ENCODE measurements at places on chromosomes 4 and X.

GRCh38 chrX:11970578-11971359, 167.5 kb upstream of the FRMPD4 start:
- DNase-seq, result no peak

- peak; percentile 65 for DNase-seq
Measured at GRCh38 chrX:79366556-79366872, 620 bp downstream of the ITM2A start.

- DNase-seq, result no peak
Measured at GRCh38 chrX:107025545-107025944, 25.5 kb upstream of the MORC4 start.

- DNase-seq, result no peak
Measured at GRCh38 chrX:10077425-10078188, 79.2 kb upstream of the CLCN4 start.

- no peak for DNase-seq
Measured at GRCh38 chr4:187176261-187176910, 452.7 kb upstream of the FAT1 start.

GRCh38 chr4:116400480-116400879, 684.9 kb downstream of the TRAM1L1 start:
- no peak for DNase-seq

GRCh38 chrX:20427173-20427770, 160.6 kb upstream of the RPS6KA3 start:
- no peak for DNase-seq

- no peak for DNase-seq
Measured at GRCh38 chr4:177119021-177119471, 190.6 kb upstream of the NEIL3 start.

- DNase-seq, result no peak
Measured at GRCh38 chr4:17296921-17297890, 214.7 kb downstream of the QDPR start.

GRCh38 chrX:457292-457679, 70.6 kb upstream of the PPP2R3B start:
- no peak for DNase-seq
